NCI-H446 treated with DMSO at 0.1 percent for 48 hours (cell line): ENCODE measurements at places on chromosomes 6 and 20.

DNA sequence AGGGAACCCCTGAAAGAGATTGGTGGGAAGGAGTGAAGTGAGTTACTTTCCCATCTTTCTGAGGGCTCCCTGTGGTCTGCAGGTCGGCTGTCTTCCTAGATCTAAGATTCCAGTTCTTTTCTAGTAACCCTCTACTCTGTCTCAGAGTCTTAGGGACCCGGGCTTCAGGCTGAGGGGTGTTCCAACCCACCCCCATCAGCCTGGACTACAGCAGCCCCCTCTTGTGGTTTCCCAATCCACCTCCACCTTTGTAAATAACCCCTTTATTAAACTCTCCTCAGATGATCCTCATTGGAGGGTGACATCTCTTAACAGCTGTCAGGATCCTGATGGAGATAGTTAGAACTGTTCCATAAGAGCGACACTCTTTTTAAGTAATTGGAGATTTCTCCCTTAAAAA is 300.4 kb downstream of the LRFN2 start:
- DNase-seq = no peak

DNA sequence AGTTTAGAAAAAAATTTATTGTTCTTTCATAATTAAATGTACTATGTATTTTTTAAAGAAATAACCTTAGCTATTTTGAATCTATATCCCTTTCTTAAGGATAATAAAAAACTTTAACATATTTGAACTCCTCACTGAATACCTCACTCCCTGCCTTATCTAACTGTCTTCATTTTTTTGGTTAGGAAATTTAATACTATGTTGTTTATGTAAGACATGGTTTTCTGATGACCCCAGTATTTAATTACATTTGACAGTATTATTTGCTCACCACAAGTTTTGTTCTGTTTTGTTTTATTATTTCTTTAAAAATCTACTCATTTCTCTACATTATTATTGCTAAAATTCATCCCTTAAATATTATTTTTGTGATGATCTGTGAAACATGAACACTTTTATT is 394.4 kb upstream of the ADGRB3 start:
- no peak for DNase-seq

DNA sequence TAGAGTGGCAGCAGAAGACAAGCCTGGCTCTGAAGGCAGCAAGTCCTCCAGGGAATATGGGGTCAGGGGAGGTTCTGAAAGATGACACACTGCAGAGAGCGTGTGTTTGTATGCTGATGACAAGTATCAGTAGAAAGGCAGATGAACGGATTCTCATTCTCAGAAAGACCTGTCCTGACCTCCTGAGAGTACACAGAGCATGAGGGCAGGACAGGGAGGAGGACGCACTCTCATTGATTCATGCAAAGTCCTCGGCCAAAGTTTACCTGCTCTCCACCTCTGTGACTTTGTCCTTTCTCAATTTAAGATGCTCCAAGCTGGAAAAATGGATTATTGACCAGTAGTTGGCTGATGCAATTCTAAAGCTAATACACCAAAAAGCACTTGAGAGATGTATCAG is 156.7 kb downstream of the LPA start:
- DNase-seq = no peak

- no peak for DNase-seq
These were observed 46.6 kb downstream of the MOXD1 start for GRCh38 chr6:132354517-132355167.

DNA sequence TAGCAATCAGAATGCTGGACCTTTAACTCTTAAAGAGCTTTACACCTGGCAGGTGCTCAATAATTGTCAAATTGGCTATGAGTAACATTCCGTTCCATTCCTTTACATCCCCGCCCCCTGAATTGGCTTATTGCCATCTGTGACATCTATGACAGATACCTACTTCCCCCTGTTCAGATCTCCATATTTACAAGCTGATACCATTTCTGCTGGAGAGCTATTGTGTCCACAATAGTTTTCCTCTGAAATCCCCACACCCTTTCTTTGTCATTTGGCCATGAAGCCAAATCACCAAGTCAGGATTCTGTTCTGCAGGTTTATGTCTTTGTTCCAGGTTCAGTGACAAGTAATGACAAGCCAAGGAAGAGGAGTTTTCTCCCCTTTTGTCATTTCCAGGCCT is 3.2 kb downstream of the CDH26 start:
- DNase-seq = no peak

DNA sequence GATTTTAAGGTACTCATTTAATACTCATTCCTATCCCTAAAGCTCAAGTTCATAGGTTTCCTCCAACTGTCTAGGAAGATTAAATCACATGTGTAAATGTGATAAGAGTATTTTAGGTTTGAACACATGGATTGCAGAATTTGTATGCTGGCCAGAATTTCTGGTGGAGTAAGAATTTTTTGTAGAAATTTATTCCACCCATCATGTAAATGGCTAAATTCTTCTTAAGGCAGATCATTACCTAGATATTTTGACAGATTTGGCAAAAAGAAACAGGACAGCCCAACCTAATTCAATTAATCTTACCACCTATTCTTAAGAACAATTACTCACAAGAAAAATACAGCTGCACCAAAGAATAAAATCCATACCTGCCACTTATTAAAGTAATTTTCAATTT is 261.6 kb downstream of the GRIK2 start:
- DNase-seq = no peak
